Stimulated activated CD4-positive, alpha-beta T cell treated with anti-CD3 and anti-CD28 coated beads, Interleukin-1b, Interleukin-23, amount 100 ng/mL, for 4 hours (primary cell): ENCODE measurements at places on chromosomes 12 and 14.

DNA sequence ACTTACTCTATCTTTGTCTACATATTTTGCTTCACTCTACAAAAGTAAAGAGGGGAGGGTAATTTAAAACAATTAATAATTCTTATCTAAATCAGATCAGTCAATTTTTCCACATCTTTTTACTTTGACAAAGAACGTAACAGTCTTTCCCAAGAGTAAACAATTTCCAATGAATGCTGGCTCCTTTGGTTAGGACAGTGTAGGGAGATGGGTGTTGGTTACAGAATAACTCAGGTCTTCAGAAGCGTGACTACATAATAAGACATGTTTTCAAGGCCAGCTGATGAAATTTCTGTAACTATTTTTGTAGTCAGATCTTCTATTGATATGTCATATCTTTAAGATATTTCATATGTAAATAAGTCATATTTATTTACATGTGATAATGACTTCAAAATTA lies 183.0 kb upstream of the CAND1 start:
- DNase-seq, result no peak

GRCh38 chr14:90475298-90475697 lies 78.5 kb downstream of the CALM1 start:
- DNase-seq, result no peak

GRCh38 chr12:94867066-94867855 lies 136.2 kb downstream of the NDUFA12 start:
- DNase-seq, result no peak

- DNase-seq, result no peak
Observed at GRCh38 chr12:57467915-57468314, 8.3 kb downstream of the GLI1 start.

- DNase-seq, result no peak
Observed at GRCh38 chr12:22396253-22396652, 61.7 kb upstream of the ST8SIA1 start.

GRCh38 chr12:57632958-57633840 lies at the start of gene B4GALNT1:
Gene B4GALNT1 (minus strand): TSS chr12:57633201. CDS start chr12:57632132, 1,069 bp downstream.
- DNase-seq, result peak; percentile 52

DNA sequence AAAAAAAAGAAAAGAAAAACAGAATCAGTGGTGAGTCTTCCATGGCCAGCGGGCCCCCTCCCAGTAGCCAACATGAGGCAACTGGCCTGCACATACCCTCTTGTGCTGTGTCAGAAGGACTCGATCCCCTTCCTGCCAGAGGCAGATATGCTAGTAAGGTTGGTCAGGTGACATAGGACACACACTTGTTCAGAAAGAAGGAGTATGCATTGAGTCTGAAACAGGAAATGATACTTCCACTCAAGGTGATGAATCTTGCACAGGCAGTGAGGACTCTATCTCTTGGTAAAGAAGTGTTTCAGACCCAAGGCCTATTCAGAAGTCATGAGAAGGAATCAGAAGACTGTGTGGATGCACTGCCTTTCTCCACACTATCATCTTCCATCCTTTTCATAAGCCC lies 269.7 kb upstream of the FAR2 start:
- no peak for DNase-seq

DNA sequence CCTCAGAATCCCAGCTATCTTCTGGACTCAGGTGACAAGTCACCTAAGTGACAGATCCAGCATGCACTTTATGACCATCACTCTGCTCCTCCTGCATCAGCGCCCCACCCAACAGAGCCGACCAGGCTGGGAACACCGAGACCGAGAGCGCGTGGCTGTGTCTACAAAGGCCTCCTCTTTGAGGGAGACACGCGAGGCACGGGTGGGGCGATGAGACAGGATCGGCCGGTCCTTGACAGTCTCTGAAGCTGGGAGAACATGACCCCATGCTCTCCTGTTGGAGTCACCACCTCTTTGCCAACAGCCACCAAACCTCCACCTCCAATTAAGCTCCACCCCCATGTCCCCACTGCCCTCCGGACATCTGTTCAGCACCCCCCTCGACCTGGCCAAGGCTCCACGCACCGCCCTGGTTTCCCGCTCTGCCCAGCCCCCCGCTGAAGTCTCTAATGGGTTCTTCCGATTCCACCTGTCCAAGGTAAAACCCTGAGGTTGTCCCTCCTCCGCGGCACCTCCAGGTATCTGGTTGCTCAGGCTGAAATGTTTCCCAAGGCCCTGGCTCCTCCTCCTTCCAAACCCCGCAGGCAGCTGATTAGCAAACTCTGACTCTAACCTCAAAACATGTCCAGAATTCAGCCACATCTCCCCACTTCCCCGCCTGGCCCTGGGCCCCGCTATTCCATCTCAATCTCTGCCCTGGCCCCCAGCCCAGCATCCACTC lies 31.5 kb downstream of the HSP90AA1 start:
- no peak for DNase-seq

GRCh38 chr12:106566771-106567170 lies 16.0 kb upstream of the RFX4 start:
- no peak for DNase-seq

- DNase-seq, result no peak
Observed at GRCh38 chr14:73661872-73662271, 17.1 kb downstream of the DNAL1 start.

DNA sequence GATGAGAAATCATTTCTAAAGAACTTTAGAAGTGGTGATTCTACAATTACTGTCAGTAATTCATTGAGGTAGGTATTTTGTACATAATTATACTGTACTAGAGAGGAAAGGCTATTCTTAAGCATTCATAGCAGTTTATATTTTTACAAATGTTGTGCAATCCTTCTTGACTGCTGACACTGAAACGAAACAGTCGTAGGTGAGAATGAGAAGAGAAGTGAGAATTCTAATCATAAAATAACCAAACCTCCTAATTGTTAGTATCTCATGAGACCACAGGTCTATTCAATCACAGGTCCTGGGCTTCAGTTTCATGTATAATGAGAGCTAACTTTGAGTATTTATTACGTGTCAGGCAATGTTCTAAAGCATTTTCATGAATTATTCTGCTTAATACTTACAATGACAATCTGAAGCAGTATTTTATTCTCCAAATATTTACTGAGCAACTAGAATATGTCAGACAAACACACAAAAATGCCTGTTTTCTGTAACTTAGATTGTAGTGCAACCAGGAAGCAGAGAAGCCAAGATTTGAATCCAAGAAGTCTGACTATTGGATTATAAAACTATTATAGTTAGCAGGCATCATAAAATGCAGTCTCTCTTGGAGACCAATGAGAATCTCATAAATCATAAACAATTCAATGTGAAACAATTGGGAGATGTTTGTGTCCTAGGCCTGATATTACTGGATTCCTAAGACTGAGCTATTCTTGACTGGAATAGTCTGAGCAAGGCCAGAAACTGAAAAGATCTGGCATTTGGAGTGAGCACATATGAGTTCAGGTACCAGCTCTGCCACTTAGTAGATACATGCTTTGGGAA lies 24.3 kb downstream of the RERG start:
- DNase-seq, result no peak

GRCh38 chr14:86625637-86626036 lies 1095.7 kb downstream of the FLRT2 start:
- DNase-seq, result no peak

- no peak for DNase-seq
Observed at GRCh38 chr12:57769594-57769993, 2.3 kb downstream of the METTL1 start.

GRCh38 chr12:109873653-109874052 lies 6.7 kb downstream of the GLTP start:
- DNase-seq, result no peak

- no peak for DNase-seq
Observed at GRCh38 chr12:103917873-103918272, 12.3 kb upstream of the HSP90B1 start.

- no peak for DNase-seq
Observed at GRCh38 chr12:47066278-47067025, 13.0 kb upstream of the PCED1B start.

- no peak for DNase-seq
Observed at GRCh38 chr12:127414636-127415035, 852.3 kb upstream of the TMEM132C start.

- no peak for DNase-seq
Observed at GRCh38 chr12:49537231-49537751, 1.5 kb upstream of the KCNH3 start.

DNA sequence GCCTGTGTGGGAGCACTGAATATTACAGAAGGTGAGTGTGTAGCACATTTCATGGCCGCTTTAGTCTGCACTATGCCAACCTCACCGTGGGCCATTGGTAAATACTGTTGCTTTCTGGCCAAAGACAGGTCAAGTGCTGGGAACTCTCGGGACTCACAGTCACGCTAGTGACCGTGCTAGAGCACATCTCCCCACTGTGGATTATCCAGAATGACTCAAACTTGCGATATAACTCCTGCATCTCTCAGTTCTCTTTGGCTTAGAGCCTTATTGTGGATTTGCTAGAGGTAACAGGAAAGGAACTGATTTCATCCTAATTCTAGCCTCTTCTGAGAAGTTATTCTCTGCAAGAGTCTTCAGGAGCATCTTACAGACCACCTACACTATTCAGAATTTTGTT lies 86.5 kb downstream of the DAD1 start:
- DNase-seq, result no peak

- DNase-seq, result no peak
Observed at GRCh38 chr14:36511981-36512584, 7.9 kb downstream of the NKX2-1 start.

DNA sequence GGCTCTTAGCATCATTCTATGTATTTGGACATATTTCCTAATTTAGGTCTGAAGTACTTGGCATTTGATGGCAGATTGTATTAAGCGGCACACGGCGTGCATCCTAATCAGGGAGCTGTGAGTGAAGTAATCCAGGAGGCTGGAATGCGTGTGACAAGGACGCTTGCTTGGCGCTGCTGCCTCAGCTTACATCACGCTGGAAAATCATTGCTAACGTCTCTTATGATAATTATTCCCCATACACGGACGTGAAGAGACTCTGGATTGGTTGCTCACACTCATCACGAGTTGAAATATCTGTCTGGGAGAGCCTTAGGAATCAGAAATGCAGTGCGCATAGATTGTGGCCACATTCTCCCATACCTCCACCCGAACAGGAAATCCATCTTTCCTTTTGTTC lies 85.3 kb downstream of the FBXW8 start:
- DNase-seq, result no peak
